ENCODE measurements at places on chromosomes 6 and 20.

DNA sequence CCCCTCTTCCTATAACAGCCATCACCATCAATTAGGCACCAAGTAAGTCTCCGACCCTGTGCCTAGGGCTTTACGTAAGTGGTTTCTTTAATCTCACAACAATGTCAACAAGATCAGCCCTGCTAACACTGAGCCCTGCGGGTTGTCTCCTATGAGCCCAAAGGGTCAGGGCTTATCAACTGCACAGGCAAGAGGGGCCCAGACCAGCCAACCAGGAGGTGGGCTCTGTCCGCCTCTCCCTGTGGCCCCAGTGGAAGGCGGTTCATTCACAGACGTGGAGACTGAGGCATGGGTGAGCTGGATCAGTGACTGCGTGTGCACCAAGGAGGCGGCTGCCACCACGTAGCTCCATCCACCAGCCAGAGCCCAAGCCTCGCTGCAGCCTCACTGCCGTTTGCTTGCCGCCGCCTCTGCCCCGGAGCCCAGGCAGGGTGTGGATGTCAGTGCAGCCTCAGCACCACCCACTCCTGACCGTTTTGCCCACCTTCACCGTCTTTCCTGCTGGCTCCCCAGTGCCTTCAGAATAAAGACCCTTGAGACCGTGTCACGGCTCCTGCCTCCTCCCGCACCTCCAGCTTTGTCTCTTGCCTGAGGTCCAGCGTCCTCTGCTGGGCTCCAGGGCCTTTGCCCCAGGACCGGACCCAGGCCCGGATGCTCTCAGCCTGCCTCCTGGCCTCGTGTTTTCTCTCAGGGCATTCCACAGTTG lies 78.7 kb downstream of the DLL1 start:
- no peak for DNase-seq

- DNase-seq = peak; percentile 42
These were observed 15.6 kb upstream of the ISM1 start for GRCh38 chr20:13205425-13205824.

DNA sequence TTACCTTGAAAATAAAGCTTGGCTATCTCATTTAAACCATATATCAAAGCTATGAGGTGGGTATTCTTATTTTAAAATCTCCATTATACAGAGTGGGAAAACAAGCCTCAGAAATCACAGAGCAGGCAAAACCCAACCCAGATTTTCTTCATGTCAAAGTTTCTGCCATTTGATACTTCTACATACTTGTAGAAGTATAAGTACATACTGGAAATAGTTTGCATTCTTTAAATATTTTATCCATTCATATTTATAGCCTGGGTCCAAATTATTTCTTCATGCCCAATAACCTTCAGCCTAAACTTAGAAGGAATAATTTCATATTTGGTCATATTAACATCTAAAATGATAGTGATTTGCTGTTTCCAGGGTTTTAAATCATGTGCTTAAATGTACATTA lies 61.8 kb downstream of the MLIP start:
- no peak for DNase-seq

GRCh38 chr20:25082498-25082873 lies 545 bp upstream of the VSX1 start:
- DNase-seq = no peak

DNA sequence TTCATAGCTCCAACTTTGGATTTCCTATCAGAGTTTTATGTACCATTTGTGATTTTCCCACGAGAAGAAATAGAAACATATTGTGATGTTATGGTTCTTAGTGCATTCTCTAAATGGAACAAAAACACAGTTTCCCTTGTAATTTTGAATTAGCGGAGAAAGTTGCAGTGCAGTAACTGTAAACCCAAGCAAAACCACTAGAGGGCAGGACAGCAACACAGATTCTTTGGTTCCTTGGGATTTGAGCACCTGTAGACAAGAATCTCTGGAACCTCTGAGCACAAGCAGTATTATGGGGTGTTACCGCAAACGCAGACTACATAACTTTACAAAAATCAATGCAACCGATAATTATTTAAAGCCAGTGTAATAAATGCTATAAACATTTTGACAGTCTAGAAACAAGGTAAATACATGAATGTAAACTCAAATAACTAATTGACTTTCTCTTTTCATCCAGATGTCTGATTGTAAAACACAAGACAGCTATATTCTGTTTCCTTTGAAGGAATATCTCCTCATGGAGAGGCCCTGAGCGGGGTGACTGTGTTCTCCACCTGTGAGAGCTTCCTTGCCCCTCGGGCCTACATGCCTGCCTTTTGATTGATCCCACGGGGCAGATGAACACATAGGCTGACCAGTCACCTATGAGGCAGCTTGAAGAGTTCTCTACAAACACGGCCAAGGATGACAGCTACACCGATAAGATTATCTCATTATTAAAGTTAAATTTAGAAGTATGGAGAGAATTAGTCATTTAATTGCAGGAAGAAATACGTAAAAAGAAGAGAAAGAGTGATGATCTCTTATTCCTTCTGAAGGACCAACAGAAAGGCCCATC lies 67.5 kb upstream of the COL21A1 start:
- peak; percentile 57 for DNase-seq

DNA sequence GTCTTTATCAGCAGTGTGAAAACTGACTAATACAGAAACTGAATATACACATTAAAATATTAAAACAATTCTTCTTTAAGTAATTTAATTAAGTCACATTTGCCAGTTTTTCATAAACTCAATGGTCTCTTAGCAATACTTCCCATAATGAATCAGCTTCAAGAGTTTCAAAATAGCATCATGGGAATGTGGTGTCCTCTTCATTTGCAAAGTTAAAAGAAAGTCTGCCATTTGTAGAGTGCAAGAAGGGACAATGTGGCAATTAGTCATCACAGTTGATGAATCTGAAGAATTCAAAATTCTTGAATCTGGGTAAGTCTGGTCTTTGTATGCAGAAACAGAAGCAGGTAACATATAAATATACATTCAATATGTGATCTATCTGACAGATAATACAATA lies 38.7 kb downstream of the SYNE1 start:
- no peak for DNase-seq

DNA sequence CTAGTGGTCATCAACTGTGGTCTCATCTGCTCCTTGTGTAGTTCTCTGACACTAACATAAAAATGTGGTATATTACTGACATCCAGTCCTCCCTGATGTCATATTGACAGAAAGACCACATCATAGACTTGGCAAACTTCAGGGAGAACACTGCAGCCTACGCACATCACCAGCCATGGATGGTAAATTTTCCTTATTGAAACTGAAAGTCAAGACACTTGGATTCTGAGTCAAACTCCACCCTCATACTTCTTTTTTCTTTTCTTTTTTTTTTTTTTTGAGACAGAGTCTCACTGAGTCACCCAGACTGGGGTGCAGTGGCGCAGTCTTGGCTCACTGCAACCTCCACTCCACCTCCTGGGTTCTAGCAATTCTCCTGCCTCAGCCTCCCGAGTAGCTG lies 25.4 kb downstream of the NDRG3 start:
- DNase-seq = no peak

GRCh38 chr6:110425816-110426215 lies 10.4 kb upstream of the DDO start:
- no peak for DNase-seq

DNA sequence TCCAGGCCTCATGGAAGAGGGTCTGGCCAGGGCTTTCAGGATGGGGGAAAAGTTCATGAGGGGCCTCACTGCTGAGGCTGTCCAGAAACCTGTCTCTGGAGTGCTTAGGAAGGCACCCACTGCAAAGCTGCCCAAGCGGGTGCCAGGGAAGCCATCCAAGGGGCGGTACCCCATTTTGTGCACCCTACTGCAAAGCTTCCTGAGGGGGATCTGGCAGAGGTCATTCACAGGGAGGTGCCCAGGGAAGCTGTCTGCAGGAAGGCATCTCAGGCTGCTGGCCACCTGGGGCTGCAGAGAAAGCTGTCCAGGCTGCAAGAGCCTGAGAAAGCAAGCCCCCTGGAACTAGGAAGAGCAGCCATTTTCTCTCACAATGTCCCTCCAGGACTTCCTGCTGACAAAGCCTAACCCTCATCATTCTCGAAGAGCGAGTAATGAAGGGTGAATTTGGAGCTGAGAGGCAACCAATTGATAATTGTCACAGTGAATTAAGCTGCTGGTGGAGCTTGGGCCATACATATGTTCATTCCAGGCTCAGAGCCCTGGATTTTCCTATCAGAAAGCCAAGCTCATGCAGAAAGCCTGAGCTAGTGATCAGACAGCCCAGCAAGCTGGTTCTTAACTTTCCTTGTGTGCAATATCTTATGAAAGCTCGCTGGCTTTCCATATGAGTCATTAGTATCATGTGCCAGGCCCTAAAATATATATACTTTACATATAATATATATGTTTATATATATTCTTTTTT lies 62.2 kb upstream of the SLC22A16 start:
- peak; percentile 42 for DNase-seq

GRCh38 chr6:80402266-80402665 lies 295.8 kb downstream of the BCKDHB start:
- DNase-seq = no peak

DNA sequence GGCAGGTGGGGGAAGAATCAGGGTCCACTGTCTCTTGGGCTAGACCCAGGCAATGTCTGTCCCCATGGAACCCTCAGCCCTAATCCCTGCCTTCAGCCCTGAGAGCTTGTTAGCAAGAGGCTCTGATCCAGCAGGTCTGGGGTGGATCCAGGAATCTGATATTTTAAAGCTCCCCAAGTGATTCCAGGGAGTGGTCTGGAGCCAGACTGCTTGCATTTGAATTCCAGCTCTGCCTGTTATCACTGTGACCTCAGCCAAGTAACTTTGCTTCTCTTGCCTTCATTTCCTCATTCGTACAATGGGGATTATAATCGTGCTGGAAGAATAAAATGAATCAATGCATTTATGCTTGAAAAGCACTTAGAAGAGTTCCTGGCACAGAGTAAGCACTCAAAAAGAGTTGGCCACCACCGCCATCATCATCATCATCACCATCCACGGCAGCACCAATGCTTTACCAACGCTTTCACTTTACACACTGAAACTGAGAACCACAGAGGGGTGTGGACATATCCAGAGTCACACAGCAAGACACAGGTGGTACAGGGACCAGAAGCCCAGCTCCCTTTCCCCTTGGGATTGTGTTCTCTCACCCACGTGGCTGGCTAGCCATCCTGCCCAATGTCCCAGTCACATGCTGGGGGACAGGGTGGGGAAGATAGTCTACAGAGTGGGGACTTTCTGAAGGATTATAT lies 75.7 kb upstream of the RALY start:
- no peak for DNase-seq

DNA sequence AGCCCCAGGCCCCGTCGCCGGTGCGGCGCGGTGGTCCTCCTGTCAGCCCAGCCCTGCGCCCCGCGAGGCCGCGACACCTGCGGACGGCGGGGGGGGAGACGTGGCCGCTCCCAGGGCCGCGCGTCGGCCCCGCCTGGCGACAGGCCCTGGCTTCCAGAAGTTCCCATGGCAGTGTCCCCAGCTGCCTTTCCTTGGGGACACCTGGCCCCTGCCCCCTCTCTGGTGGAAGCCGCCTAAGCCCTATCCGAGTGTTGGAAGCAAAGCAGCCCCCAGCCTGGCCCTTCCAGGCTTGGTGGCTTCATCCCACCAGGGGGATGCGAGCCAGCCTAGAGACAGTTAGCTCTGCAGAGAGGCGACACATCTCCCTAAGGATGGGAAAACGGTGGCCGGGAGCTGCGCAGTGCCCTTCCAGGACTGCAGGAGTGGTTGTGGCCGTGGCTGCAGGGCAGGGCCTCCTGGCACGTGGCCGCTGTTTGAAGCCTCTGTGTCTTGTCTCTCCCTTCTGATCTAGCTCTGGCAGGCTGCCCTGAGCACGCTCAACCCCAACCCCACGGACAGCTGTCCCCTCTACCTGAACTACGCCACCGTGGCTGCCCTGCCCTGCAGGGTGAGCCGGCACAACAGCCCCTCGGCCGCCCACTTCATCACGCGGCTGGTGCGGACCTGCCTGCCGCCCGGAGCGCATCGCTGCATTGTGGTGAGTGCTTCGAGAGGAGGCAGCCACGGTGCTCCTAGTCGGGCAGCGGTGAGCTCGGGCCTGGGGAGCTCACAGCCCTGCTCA lies 816 bp downstream of the NPEPL1 start:
- DNase-seq = no peak

DNA sequence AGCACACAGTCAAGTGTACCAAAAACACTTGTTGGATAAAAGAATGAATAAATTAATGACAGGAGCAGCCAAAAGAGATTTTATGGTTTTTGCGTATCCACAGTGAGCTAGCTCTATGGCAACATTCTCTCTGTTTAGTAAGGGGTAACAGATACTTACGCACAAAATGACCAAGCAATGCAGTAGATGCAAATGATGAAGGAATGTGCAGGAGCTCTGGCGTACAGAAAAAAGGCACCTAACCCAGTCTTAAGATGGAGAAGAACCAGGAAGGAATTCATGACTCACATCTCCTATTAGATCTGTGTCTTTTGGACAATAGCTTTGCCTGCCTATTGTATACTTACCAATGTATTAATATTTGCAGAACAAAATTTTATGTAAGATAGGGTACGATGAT lies 191.9 kb upstream of the PREP start:
- DNase-seq = peak; percentile 78

GRCh38 chr20:41394931-41395666 lies 28.5 kb upstream of the EMILIN3 start:
- no peak for DNase-seq

DNA sequence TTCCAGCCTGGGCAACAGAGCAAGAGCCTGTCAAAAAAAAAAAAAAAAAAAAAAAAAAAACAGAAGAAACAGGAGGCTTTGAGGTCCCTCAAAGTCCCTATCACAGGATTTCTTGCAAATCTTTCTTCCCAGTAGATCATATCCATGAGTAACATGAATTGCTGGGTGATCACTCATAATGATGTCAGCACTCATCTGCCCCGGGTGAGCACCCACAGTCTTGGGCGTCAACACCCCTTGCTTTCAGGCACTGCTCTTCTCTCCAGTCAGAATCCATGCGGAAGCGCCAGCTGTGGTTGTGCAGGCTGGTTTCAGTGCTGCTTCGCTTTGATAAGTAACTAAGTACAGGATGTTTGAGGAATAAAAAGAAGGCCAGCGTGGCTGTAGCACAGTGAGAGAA lies 40.2 kb upstream of the INSM1 start:
- peak; percentile 64 for DNase-seq

DNA sequence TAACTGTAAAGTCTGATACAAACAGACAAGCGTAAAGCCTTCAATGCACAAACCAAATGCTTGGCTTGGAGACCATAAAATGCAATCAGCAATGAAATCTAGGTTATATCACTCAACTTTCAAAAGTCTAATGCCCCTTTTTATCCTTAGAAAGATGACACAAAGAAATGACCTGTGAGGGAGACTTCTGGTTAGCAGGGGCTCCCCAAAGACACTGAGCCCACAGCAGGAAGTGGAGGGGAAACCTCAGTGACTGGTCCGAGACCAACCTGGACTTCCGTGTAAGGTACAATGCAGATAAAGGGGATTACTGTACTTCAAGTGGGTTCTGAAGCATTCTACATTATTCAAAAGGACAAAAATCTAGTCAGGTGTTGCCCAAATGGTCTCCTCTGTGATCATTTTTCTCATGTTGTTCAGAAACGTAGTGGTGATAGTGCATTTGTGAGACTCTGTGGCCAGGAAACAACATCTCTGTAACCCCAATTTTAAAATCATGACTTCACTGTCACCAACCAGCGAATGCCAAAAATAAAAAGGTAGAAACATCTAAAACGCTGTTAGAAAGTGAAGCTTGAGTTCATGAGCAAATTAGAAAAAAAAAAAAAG lies 88.2 kb downstream of the HIVEP2 start:
- no peak for DNase-seq
